ENCODE measurements at places on chromosomes 1 and 21. TPM values are rescaled to one million over a fixed set of nuclear protein-coding genes. Genes with fewer than 3 reads are reported as not detected.

DNA sequence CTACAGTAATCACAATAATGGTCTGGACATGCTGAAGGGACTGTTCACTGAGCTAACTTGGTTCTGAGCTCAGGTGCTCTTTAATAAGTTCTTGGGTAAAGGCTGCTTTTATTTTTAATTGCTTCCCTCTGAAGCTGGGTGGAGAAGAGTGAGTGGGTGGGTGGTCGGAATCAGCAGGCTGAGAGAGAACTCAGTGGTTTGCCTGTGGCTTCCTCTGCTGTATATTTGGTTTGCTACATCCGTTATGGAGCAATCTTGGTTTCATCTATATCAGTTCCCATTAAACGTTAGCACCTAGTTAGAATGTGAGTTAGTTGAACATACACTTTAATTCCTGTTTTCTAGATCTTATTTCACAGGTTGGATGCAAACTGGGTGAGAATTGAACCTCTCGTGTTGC, 23.3 kb downstream of the CNIH4 start:
- no peak for DNase-seq

The METTL18 gene
- total RNA-seq, result 8.6 TPM

GRCh38 chr1:61011561-61012263, 70.6 kb upstream of the NFIA start:
- no peak for DNase-seq

- DNase-seq, result no peak
Observed at GRCh38 chr1:143718021-143718420, 253.8 kb downstream of the FAM72C start.

DNA sequence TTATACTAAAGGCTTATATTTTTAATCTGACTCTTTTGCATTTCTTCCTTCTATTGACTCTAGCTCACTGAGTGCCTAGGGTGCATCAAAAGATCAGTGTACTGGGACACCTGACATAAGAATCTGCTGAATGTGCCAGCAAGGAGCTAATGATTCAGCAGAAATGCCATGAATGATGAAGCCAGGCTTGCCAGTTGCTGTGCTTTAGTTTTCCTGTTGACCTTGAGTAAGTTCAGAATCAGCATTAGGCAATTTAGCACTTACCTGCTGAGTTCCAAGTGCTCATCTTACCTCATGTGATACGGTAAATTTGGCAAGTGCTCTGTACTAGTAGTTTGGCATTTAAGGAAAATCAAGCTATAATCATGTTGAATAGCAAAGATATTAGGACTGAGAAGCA, 523.2 kb upstream of the B3GALT2 start:
- DNase-seq, result no peak

- DNase-seq, result no peak
Observed at GRCh38 chr1:226629210-226629895, 80.8 kb downstream of the STUM start.

DNA sequence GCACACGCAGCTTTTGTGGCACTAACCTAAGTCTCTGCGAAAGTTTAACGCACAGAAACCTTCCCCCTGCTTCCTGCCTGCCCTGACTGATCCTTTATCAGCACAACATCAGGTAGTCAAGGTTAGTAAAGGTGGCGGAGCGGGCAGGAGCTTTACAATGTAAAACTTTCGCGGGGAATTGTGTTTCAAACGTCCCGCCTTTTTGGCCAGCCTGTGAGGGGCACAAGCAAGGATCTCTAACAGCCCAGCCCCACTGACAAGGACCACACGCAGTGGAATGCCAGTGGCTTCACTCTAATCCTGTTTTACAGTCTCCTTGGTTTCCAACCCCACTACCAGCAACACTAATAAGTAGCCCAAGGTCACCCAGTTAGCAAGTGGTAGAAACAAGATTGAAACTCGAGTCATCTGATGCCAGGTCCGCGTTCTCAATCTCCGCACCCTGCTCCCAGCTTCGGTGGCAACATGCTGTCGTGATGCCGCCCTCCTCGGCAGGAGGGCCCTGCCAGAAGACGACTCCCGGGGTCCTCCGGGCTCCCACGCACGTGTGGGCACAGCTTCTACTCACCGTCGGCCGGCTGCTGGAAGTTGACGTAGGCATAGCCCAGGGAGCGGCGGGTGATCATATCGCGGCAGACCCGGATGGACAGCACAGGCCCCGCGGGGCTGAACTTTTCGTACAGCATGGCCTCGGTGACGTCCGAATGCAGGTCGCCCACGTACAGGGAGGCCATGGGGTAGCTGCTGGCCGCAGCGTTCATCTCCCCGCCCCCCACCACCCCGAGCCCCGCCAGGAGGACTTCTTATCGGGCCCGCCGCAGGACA, 1.2 kb downstream of the PABPC4 start:
- DNase-seq, result peak; percentile 49

DNA sequence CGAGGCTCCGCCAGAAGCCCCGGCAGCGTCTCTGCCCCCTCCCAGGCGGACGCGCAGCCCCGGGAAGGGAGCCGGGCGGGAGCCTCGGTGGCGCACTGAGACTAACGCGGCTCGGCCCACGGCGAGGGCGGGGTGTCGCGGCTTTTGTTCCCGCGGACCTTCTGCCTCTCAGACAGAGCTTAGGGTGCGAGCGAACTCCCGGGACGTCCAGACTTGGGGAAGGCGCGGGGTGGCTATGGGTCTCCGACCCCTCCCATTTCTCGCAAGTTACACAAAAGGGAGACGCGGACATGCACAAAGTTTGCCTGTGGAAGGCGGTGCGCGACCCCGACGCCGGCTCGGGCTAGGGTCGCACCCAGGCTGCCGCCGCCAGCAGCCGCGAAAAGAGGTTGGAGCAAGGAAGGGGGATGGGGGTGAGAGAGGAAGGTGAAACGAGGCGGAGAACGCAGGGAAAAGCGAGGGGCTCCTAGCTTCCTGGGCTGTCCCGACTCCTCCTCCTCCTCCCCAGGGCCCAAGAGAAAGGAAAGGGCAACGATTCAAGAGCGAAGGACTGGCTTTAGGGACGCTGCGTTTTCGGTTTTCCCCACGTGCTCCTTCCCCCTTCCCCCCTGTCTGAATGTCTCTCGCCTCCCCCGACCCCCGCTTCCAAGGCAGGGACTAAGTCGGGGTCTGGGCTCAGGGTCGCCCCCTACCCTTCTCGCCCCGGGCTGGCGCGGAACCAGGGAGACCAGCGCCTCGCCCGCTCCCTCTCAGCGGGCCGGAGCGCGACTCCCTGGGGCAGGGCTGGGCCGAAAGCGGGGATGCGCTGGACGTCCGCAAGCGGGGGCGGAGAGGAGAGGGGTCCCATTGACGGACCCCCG, 729 bp downstream of the APP start:
- DNase-seq, result peak; percentile 65

Data from LHCN-M2 (cell line).